ENCODE measurements at places on chromosomes 11 and 22.

DNA sequence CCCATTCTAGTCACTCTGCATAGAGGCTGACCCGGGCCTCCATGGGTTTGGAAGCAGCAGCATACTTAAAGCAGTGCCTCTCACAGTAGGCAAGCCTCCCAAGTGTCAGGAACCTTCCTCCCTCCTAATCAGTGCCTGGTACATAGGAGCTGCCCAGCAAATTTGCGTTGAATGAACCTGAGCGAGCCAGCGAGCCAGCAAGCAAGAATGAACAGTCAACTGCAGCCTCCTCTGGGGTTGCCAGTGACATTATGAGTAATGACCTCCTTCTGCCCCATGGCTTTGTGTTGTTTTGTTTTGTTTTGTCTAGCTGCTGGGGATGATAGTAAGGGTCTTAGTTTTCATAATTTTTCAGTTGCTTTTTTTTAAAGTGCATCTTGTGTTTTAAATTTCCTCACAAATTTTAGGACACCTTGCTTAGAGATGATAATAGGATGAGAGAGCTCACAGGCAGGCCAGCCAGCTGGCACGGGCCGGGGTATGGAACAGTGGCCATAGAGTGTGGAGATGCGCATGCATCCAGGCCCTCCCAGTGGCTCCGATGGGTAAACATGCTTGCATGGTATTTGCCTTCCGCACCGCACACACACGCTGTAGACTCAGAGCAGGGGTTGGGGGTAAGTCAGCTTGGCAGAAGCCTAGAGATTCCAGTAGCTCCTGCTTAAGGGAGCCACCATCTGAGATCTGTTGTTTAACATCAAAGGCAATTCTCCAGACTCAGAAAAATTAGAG, 36.1 kb downstream of the TTC12 start:
- no peak for DNase-seq

DNA sequence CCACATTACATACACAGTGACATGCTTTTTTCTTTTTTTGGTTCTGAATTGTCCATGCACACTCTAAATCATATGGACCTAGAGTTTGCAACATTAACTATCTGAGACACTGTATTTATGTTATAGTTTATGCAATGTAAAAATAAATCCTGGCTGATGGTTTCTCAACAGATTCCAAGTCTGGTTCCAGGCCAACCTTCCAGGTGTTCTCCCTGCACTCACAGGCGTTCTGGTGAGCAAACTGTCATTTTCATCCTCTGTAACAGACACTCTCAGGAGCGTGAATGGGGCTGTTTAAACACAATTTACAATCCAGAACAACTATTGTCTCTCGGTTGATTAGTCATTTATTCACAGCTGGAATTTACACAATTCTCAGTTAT, 36.5 kb upstream of the ANKK1 start:
- DNase-seq: no peak

DNA sequence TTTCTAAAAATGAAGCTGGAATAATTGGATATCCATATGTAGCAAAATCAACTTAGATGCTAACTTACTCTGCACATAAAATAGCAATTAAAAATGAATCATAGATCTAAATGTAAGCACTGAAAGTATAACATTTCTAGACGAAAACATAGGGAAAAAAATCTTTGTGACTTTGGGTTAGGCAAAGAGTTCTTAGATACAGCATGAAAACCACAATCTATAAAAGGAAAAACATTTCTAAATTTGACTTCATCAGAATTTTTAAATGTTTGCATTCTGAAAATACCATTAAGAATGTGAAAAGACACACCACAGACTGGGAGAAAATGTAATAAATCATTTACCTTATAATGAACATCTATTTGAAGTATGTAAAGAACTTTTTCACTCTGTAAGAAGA, 128.8 kb downstream of the APIP start:
- DNase-seq: no peak

DNA sequence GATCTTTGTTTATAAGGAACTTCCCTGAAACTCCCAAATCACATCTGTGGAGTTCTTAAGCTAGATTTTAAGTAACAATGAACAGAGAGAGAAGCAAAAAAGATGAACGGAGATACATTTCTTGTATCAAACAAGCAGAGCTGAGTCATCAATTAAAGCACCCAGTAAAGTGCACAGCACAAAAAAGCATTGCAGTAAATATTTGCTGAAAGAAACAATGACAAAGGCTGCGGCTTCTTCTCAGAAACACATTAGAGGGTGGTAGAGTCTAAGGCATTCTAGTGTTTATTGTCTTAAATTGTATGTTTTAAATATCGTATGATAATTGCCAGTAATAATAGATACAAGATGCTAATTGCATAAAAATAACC, 941.6 kb upstream of the CHORDC1 start:
- no peak for DNase-seq

GRCh38 chr11:19561011-19561410, 151.6 kb upstream of the NAV2 start:
- DNase-seq: no peak

GRCh38 chr11:31628111-31628510, 118.5 kb downstream of the ELP4 start:
- no peak for DNase-seq

DNA sequence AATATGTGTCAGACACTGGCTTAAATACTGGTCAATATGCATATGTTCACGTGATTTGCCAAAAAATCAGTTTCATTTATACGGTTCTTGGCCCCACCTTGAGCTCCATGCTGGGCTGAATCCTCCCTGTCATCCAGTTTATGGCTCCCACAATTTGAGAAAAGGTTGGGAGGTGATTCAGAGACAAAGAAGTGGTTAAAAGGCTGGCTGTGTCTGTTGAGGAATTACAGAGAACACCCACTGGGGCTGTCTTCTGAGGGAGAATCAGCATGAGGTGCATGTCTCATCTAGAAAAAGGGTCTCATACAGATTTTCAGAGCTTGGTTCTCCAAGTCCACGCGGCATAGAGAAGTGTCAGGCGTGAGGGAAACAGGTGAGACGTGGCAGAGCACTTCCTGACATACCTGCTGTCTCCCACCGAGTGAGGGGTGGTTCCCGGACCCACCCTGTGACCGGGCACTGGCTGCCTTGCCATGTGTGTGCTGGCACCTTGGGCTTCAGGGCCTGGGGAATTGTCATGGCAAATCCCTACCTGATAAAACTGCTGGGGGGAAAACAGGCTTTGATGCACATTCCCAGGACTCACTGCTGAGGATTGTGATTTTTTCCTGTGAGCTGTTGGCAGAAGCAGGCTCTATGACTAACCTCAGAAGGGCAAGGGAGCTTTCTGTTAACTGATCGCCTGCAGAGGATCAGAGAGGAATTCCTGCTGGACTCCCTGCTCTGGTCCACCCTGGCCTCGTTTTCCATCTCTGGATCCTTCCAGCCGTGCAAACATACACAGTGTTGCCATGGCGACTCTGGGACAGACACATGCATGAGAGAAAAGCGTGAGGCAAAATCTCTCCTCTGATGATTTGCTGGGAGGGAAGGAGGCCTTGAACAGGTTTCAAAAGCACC, 223.6 kb downstream of the ADAMTS15 start:
- DNase-seq: no peak

DNA sequence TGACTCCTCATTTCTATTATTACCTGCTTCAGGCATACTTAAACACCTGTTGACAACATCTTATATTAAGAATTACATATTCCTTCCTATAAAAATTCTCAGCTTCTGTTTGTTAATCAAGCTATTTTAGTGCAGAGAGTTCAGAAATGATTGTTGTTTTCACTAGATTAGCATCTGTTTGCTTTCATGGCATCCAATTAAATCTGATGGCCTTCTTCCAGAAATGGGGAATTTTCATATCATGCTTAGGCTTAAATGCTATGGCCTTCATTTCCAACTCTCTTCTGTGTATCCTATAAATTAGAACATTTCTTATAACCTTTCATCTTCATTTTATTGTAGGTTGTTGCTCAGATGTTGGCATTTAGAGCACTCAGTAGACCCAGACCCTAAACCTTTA, 180.0 kb downstream of the WNT11 start:
- DNase-seq: no peak

DNA sequence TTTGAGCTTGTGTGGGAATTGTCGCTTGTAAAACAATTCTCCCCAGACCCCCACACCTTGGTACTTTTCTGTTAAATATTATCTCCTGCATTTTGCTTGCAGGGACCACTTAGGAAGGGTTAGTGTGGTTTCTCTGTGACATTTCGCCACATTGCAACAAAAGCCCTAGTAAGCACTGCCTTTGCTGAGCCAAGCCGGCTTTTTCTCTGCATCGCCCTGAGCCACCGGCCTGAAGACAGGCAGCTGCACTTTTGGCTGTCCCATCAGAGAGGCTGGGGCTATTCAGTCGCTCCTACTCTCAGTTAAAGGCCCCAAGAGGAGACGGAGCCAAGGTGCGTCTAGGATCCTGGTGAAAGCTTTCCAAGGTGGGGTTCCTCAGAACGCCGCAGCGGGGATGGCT, 5.7 kb downstream of the MPPED1 start:
- DNase-seq: no peak

DNA sequence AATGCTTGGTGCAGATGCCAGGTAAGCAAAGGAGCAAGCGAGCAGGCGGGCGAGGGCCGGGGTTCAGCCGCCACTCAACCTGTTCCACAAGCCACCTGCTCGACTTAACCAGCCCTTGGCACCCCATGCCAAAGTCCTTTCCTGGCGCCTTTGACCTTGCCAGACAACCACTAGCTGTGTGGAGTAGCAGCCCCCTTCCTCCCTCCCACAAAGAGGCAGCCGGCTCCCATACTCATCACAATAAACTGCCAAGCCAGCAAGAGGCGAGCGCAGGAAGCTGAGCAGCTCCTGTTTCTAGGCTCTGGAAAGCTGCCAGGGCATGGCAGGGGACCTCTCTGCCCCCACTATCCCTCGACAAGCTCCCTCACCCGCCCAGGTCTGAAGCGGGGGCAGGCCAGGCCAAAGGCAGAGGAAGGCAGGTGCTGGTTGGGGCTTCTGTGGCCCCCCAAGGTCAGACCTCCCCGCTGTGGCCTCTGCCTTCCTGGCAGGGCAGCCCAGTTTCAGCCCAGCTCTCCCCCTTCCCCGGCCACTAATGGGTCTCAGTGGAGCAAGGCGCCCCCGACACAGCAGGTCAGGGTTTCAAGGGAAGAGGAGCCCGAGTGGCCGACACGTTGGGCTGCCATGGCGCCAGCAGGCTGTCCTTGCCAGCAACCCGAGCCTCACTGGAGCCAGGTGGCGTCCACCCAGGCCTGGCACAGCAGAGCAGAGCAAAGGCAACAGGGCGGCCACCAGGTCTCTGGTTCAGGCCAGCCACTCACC, 15.3 kb downstream of the MACROD1 start:
- no peak for DNase-seq

DNA sequence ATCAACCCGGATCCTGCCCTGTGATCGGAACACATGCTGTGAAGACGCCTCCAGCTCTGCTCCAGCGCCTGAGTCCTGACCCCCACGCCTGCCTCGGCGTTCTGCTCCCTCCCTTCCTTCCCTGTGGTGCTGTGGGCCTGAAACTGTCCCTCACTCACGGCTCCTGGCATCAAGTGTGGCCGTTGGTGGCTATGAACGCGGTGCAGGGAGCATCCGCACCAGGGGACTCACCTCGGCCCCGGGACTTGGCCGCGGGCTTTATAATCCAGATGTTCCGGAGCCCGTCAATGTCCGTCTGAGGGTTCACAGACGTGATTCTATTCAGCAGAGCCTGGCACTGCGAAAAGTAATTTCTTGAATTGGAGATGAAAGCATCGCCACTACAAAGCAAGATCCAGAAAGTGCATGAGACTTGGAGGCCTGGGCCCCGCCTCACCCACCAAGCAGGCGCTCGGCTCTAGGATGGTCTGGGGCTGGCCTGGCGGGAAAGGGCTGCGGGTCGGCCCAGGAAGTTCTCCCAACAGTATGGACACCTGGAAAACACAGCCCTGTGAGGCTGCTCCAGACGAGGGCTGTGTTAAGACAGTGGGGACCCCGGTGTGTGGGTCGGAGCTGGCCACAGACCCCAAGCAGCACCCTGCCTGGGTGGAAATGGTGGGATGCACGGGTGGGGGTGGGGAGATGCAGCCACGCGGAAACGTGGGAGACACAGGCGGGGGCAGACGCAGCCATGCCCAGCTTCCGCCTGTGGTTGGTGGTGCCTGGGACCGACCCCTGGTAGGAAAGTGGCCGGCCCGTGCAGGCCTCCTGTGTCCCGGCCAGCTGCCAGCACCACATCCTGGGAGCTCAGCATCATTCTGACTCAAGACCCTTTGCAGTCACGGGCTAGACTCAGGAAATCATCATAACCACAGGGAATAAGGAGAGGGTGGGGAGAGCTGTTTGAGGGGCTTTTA, 21.8 kb upstream of the IL17REL start:
- no peak for DNase-seq

- DNase-seq: no peak
Measured at GRCh38 chr11:57131080-57131790, 50.5 kb upstream of the LRRC55 start.
